ENCODE measurements at places on chromosomes 12 and 14.

DNA sequence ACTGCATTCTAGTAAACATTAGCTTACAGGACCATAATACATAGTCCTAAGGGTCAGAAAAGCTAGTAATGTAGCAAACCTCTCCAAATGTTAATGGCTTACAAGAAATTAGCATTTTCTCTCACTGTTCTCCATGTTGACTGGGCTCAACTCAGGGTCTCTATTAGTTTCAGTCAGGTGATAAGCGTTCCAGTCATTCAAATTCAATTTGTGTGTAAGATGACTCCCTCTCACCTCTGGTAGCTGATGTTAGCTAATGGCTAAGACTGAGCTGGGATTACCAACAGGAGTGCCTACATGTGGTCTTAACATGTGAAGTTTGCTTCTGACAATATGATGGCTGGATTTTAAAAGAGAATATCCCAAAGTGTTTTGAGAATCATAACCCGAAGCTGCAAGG is 630.5 kb upstream of the USP15 start:
- no peak for DNase-seq
- no peaks in the 10 kb centered on the region for H3K27me3 ChIP-seq
- no peaks in the 10 kb centered on the region for H3K36me3 ChIP-seq
- H3K4me3 ChIP-seq = no peak overlapping the region
- no peaks in the 10 kb centered on the region for H3K4me1 ChIP-seq

DNA sequence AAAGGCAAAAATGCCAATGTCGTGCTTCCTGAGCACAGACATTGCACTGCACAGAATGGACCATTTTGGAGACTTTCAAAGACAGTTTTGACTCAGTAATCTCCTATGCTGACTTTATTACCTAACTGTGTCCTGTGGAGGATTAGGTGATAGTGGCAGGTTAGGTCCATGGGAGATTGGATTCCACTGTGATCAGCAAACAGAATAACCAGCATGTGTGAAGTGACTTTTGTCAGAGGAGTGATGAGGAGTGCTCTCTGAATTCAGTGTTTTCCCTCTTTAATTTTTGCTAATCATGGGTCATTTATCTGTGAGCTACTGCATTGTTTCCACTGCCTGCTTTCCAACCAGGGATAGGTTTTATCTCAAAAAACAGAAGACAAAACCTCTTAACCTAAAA is 662.5 kb downstream of the DIO2 start:
- H3K4me1 ChIP-seq = peaks cover 27% of the 10 kb centered on the region
- DNase-seq = no peak
- no peak overlapping the region for H3K4me3 ChIP-seq
- no peaks in the 10 kb centered on the region for H3K27me3 ChIP-seq
- H3K36me3 ChIP-seq = no peaks in the 10 kb centered on the region
- H3K27ac ChIP-seq = no peak overlapping the region

- no peak for DNase-seq
- peaks cover 6% of the 10 kb centered on the region for H3K36me3 ChIP-seq
- H3K27ac ChIP-seq = no peak overlapping the region
- no peaks in the 10 kb centered on the region for H3K27me3 ChIP-seq
- no peak overlapping the region for H3K4me3 ChIP-seq
- no peaks in the 10 kb centered on the region for H3K4me1 ChIP-seq
These were observed 19.2 kb downstream of the CEP290 start for GRCh38 chr12:88122666-88123065.

DNA sequence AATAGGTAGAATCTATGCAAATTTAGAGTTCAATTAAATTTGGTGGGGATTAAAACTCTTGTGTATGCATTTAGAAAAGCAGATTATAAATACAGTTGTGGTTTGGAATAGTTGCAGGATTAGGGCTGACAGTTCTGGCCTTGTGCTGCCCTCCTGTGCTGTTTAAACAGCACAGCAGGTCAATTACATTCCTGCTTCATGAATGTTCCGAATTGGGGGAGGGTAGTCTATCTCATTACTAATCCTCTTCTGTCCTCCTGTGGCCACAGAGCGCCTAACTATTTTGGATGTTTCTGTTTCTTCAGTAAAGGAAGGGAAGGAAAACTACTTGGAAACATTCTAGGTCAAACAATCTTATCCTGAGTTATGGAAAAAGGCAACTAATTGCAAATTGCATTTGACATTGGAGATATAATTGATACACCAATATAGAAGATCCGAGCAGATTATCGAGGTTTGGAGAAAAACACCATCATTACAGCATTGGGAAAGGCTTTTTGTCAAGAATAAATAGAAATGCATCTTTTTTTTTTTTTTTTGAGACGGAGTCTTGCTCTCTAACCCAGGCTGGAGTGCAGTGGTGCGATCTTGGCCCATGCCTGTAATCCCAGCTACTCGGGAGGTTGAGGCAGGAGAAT is 8.7 kb upstream of the GPR19 start:
- H3K27me3 ChIP-seq = no peaks in the 10 kb centered on the region
- no peak for DNase-seq
- no peaks in the 10 kb centered on the region for H3K36me3 ChIP-seq
- H3K4me3 ChIP-seq = no peak overlapping the region
- peaks cover 11% of the 10 kb centered on the region for H3K4me1 ChIP-seq
- no peak overlapping the region for H3K27ac ChIP-seq
